ENCODE measurements at places on chromosomes 13 and 19. TPM values are rescaled to one million over a fixed set of nuclear protein-coding genes. Genes with fewer than 3 reads are reported as not detected.

GRCh38 chr19:55554741-55555152, 9.4 kb upstream of the SBK3 start:
- ATAC-seq = no peak

- ATAC-seq = peak; percentile 5
These were observed 65.1 kb downstream of the CHST8 start for GRCh38 chr19:33686687-33687480.

Gene MZF1
- 16.2 TPM for total RNA-seq

DNA sequence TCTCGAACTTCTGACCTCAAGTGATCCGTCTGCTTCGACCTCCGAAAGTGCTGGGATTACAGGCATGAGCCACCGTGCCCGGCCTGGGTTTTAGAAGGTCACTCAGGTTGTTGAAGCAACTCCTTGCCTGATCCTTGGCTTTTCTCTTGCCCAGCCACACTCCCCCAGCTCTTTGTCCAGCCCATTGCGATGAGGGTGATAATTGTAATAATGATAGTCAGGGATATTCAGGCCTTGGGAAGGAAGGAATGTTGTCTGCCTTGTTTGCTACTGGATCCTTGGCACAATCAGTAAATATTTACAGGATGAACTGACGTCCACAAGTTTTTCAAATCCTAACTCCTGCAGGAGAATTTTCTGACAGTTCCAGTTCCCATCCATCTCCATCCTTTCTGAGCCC, 1.8 kb downstream of the THOP1 start:
- no peak for ATAC-seq

Gene COL4A1
- 4.9 TPM for total RNA-seq

DNA sequence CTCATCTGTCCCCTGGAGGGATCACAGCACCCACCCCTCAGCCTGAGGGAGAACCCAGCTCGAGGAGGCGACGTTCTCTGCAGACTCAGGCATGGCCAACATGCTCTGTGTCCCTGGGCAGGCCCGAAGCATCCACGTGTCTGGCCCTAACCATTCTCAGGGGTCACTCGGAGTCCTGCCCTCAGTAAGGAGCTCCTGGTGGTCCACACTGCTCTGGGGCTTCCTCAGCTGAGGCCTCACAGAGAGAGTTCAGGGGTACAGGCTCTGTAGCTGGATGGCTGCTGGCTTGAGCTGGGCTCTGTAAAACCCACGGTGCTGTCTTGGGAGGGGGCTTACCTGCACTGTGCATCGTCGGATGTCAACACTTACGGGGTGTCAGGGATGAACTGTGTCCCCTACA, 4.4 kb upstream of the SIGLEC8 start:
- no peak for ATAC-seq

DNA sequence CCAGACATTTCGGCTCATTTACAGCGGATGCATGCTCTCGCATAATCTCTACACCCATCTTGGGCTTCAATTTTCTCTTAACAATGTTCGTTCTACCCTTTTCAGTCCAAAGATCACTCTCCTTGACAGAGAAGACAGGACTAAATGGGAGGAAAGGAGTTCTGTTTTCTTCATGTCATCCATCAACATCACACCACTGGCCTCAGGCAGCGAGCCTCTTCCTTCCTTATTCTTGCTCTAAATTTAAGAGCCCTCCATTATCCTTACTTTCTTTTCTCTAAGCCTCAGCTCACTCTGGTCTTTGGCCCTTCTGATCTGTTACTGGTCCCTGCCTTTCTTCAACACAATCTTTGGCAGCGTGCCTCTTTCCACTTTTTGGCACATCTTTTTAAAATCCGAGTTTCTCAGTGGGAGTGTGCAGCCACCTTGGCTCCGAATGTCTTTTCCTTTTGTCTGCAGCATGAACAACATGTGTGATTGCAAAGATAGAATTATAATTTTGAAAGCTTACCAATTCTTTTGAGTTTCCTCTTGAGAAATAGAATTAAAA, 98.7 kb downstream of the FAM216B start:
- no peak for ATAC-seq

GRCh38 chr19:10088949-10089554, 2.9 kb downstream of the SHFL start:
- ATAC-seq = no peak

Gene CEACAM16
- not detected for total RNA-seq

- ATAC-seq = no peak
These were observed at the start of gene TMC4 for GRCh38 chr19:54172471-54173358. Gene TMC4 (minus strand): TSS chr19:54173160. CDS start chr19:54173117, 43 bp downstream.

DNA sequence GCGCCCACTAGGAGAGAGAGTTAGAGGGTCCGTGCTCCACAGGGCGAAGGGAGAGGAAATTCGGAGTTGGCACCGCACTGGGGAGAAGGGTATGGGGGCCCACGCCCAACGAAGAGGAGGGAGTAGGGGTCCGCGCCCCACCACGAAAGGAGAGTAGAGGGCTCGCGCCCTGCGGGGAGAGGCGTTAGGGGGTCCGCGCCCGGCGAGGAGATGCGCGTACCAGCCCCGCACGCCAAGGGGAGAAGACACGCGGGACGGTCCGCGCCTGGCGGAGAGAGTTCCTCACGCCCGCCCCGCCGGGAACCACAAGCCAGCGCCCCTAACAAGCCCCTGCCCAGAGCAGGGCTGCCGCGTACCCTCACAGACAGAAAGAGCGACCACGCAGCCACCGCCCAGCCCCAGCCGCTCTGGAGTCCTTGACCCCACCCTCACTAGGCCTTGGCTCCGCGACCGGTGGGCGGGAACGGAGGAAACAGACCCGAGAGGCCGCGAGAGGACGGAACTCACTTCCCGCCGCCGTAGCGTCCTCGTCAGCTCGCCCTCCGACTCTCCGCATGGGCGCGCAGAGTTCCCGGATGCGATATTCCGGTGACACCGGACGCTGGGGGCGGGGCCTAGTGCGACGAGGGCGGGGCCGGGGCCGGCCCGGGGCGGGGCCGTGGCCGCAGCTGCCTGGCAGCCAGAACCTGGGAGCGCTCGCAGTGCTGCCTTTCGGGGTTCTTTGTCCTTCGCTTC, 20.0 kb upstream of the ZSCAN18 start:
- no peak for ATAC-seq

- ATAC-seq = no peak
These were observed 2.2 kb upstream of the CEACAM6 start for GRCh38 chr19:41753159-41753558.

GRCh38 chr13:94195715-94196114, 283.8 kb downstream of the DCT start:
- ATAC-seq = no peak

Gene SYCN
- not detected for total RNA-seq

- ATAC-seq = peak; percentile 40
These were observed 45.2 kb upstream of the AMER2 start for GRCh38 chr13:25217023-25217885.

DNA sequence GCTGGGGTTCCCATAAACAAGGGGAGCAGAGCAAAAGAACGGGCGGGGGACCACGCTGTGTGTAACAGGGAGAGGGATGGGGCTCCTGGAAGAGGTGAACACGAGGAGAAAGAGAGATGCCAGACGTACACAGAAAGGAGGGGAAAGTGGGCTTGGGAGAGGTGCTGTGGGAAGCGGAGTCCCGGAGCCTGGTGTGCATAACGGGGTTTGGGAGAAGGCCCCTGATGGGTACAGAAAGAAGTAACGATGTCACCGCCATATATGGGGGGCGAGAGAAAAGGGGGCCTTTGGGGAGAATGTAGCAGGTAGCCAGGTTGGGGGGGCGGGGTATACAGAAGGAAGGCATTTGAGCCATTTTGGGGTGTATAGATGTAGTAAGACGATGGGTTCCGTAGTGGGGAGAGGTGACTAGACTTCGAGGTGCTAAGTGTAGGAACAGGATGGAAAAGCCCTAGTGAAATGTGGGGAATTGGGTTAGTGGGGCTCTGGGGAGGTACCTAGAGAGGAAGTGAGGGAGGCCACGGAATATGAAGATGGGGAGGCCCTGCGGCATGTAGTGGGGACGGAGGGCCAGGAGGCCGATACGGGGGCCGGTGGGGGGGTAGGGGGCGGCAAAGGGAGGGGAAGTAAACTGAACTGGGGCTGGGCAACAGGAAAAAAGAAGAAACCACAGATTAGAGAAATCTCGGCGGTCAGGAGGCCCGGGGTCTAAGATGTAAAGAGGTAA, 787 bp downstream of the ZNF580 start:
- peak; percentile 3 for ATAC-seq

DNA sequence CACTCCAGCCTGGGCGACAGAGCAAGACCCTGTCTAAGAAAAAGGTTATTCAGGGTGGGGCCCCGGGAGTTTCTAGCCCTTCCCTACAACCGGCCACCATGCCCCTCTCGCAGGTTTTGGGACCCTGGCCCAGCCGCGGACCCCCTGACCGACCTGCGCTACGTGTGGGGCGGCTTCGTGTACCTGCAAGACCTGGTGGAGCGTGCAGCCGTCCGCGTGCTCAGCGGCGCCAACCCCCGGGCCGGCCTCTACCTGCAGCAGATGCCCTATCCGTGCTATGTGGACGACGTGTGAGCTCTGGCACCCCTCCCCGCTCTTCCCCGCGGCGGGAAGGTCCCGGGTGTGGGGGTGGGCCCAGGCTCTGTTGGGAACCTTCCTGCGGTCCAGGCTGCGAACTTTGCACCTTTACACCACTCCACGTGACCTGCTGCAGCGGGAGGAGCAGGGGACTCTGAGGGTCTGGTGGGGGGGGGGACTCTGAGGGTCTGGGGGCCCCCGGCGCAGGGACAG, 6.3 kb downstream of the ABCA7 start:
- no peak for ATAC-seq

GRCh38 chr13:47896546-47896945, 104.5 kb downstream of the SUCLA2 start:
- no peak for ATAC-seq

- no peak for ATAC-seq
These were observed 329.8 kb upstream of the MIR17HG start for GRCh38 chr13:91017669-91018053.

- peak; percentile 3 for ATAC-seq
These were observed 509 bp downstream of the KXD1 start for GRCh38 chr19:18558202-18558555.

- peak; percentile 84 for ATAC-seq
These were observed 134.3 kb downstream of the KDM4B start for GRCh38 chr19:5103061-5103701.

Gene FAM83E
- 1.2 TPM for total RNA-seq

GRCh38 chr13:43883631-43884030, 3.9 kb downstream of the LACC1 start:
- no peak for ATAC-seq

- ATAC-seq = no peak
These were observed 1559.0 kb upstream of the SLC10A2 start for GRCh38 chr13:104625201-104625600.

Gene ZNF566
- 13.5 TPM for total RNA-seq

Gene GJA3
- total RNA-seq = 0.05 TPM

Gene GRIN2D
- total RNA-seq = 2.8 TPM

GRCh38 chr13:19955873-19956559, 2.5 kb upstream of the ZMYM2 start:
- no peak for ATAC-seq

Gene WDR88
- total RNA-seq = 1.1 TPM

Gene GRK1
- 1.3 TPM for total RNA-seq

GRCh38 chr19:45471931-45472562, 4.3 kb downstream of the FOSB start:
- ATAC-seq = no peak

GRCh38 chr13:40408602-40409001, 257.8 kb downstream of the FOXO1 start:
- ATAC-seq = no peak

DNA sequence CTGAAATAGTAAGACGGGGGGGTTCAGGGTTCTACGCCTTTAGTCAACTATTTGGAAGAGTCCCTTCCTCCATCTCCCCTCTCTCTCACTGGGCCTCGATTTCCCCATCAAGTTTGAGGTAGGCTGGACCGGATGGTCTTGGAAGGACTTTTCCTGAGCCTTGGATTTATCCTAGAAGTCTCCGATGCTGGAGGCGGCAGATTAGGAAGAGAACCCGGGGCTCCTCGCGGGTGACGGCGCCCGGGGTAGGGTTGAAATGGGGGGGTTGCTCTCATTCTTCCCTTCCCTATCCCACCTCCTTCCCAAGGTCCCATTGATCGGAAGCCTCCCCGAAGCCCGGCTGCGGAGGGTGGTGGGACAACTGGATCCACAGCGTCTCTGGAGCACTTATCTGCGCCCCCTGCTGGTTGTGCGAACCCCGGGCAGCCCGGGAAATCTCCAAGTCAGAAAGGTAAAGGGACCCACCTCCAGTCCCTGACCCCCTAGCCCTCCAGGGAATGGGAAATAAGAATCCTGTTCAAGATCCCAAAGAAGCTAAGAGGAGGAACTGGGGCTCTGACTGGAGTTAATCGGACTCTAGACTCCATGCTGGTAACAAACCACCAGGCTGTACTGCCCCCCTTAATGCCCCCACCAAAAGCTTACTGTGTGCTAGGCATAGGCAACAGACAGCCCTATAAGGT, 781 bp downstream of the QPCTL start:
- ATAC-seq = no peak

DNA sequence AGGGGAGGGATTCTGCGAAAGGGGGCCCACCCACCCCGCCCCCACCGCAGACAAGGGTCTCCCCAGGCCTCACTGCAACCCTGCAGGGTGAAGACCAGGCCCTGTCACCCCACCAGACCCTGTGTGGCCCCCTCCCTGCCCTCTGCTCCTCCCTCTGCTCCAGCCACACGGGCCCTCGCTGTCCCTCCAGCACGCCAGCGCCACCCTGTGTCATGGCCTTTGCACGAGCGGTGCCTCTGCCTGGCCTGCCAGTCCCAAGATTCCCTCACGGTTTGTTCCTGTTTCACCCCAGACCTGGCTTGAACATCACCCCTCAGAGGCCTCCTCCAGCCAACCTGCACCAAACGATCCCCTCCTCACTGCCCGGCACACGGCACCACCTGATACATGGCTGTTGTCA, 27.3 kb downstream of the PIP5K1C start:
- ATAC-seq = no peak

Gene MLLT1
- total RNA-seq = 22.0 TPM

Gene HCN2
- 5.2 TPM for total RNA-seq

GRCh38 chr19:51187395-51188226, 37.3 kb upstream of the CD33 start:
- ATAC-seq = no peak

Gene PROZ
- total RNA-seq = 0.49 TPM

Gene ZNF570
- total RNA-seq = 4.9 TPM

- no peak for ATAC-seq
These were observed 278.7 kb downstream of the PCDH9 start for GRCh38 chr13:66951426-66951825.

GRCh38 chr19:4077800-4078684, 11.3 kb upstream of the ZBTB7A start:
- ATAC-seq = peak; percentile 50

DNA sequence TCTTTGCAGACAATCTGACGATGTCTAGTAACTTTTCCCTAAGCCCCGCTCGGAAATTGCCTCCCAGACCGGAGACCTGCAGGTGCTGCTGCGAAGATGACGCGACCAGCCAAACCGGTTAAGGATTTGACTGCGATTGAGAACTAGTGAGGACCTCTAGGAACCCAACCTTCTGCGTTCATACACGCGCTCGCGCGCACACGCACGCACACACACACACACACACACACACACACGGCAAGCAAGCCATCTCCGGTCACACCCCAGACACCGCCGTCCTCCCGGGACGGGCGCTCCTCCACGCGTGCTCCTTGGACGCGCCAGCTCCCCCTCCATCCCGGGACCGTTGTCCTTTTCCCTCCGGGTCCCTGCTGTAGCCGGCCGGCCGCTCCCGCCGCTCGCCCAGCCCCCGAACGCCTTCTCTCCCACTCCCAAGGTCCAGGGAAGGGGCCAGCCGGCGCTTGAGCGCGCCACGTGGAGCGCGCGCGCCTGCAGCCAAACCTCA, 1.2 kb downstream of the TBC1D4 start:
- peak; percentile 48 for ATAC-seq
